ENCODE measurements at places on chromosomes 4 and X.

DNA sequence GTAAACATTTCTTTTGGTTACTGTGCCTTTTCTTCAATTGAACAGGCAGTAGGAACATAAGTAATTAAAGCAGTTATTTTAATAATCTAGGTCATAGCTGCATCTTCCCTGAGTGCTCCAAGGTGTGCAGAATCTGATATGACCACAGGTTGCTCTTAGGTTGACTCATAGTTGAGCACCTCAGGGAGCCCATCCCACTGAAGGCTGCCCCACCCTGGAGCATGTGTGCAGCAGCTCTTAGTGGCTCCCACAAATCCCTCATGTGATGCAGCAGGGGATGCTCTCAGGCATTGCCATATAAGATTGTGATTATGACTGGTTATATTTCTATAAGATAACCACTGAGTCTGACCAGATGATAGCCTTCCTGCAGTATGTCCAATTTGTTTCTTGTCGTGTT lies 72.3 kb downstream of the ZNF518B start:
- no peak for DNase-seq

GRCh38 chr4:25002681-25003080 lies 28.1 kb downstream of the LGI2 start:
- DNase-seq, result peak; percentile 43

GRCh38 chr4:54449999-54450398 lies 207.8 kb upstream of the KIT start:
- no peak for DNase-seq

DNA sequence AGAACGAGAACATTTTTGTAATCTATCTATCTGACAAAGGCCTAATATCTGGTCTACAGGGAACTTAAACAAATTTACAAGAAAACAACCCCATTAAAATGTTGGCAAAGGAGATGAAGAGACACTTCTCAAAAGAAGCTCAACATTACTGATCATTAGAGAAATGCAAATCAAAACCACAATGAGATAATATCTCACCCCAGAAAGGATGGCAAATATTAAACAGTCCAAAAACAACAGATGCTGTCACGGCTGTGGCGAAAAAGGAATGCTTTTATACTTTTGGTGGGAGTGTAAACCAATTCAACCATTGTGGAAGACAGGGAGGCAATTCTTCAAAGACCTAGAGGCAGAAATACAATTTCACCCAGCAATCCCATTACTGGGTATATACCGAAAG lies 2284.8 kb downstream of the ARAP2 start:
- no peak for DNase-seq

DNA sequence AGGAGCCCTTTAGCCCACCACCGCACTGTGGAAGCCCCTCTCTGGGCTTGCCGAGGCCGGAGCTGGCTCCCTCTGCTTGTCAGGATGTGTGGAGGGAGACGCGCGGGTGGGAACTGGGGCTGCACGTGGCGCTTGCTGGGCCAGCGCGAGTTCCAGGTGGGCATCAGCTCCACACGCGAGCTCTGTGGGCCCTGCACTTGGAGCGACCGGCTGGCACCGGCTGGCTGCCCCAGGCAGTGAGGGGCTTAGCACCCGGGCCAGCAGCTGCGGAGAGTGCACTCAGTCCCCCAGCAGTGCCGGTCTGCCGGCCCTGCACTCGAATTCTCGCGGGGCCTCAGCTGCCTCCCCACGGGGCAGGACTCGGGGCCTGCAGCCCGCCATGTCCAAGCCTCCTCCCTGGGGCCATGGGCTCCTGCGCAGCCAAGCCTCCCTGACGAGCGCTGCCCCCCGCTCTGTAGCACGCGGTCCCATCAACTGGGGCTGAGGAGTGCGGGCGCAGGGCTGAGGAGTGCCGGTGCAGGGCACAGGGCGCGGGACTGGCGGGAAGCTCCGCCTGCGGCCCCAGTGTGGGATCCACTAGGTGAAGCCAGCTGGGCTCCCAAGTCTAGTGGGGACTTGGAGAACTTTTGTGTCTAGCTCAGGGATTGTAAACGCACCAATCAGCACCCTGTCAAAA lies 93.6 kb downstream of the DTHD1 start:
- no peak for DNase-seq

DNA sequence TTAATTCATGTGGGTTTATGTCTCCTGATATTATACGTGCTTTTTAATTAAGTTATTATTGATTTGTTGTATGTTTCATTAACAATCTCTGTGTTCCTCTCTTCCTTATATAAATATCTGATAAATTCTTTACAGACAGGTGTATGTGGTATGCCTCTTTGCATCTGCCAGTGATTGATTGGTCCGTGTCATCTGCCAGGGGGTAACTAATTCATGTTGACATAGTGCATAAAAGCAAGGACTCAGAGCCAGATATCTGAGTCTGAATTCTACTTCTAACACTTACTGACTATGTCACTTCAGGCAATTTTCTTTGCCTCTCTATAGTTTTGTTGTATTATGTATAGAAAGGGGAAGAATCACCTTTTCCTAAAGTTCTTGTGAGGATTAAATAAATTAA lies 5.2 kb upstream of the AMBN start:
- DNase-seq, result no peak

- no peak for DNase-seq
Observed at GRCh38 chrX:44705817-44706551, 137.8 kb upstream of the DUSP21 start.

GRCh38 chr4:70714079-70714887 lies 7.5 kb upstream of the RUFY3 start:
- peak; percentile 39 for DNase-seq

DNA sequence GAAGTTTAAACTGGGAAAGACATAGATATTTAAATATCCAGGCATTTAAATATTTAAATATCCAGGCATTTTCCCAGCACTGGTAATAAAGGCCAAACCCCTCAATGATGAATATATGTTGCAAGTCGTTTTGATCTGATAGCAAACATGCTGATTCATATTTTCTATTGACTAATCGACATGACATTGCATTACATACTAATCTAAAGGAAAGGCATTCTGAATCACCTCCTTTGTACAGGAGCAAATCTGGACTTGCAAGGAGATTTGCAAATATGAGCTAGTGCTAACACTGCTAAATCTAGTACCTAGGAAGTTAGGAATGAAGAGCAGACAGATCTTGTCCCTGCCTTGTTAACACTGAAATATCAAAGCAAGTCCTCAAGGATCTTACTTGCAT lies 207.3 kb downstream of the SLC7A11 start:
- DNase-seq, result peak; percentile 87

DNA sequence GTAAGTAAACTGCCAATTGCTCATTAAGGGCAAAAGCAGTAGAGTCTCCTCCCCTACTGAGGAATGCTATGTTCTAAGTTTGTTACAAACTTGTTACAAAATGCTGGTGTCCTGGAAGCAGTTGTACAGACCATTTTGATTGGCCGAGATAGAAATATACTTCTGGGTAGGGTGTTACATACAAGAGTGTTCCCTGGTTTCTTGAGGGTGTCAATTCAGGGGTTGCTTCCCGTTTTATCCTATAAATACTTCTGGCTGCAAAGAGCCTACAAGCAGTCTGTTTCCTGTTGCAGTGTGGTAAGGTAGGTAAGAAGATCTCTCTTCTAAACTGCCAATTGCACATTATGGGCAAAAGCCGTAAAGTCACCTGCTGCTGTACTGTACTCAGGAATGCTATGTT lies 5.7 kb downstream of the TRPC5OS start:
- DNase-seq, result no peak

- no peak for DNase-seq
Observed at GRCh38 chrX:68421636-68422035, 11.7 kb downstream of the OPHN1 start.

DNA sequence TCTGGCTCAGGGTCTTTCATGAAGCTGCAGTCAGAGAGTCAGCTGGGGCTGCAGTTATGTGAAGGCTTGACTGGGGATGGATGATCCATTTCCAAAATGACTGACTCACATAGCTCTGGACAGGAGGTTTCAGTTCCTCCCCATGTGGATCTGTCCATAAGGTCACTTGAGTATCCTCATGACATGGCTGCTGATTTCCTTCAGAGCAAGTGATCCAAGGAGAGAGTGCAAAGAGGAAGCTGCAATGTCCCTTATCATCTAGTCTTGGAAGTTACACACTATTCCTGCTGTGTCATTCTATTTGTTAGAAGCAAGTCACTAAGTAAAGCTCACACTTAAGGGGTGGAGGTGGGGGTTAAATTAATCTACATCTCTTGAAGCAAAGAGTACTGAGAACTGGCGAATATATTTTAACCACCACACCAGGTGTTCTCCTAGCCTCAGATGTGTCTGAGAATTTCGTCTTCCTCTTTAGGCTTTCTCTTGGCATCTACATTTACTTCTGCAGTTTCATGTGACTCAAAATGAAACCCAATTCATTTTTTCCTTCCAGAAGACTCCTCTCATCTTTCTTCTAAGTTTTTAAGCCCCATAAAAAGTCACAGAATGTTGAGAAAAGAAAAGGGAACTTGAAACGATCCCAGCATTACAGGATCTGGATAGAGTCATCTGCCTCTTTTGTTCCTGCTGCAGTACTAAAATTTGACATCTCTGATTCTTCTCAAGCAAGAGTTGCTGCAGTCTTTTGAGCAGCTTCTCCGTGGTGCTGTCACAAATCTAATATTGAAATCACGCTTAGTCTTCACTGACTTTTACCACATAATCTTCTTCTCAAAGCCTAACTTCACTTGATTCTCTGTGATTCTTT lies 3.8 kb upstream of the GRPR start:
- no peak for DNase-seq

DNA sequence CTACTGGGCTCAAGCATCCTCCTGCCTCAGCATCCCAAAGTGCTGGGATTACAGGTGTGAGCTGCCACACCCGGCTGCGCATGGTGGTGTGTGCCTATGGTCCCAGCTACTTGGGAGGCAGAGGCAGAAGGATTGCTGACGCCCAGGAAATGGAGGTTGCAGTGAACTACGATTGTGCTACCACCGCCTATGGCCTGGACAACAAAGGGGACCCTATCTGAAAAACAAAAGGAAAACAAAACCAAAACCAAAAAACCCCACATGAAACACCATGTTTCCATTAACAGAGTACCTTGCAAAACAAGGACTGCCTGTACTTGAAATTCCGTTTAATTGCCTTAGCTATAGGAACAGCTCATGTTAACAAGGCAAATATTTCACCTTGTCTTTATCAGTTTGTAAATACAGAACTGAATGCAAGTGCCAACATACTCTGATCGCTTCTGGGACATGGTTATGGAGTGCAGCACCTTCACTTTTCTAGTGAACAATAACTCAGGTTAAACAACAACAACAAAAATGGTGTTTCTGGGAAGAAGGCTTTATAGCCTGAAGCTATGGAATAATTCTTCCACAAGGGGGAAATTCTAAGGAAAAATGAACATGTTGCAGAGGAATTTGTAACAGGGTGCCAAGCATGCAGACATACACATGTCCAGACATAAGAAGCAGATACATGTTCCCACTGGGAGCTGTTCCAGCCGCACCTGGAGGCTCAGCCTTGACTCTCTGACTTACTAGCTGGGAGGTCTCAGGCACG lies 73.2 kb upstream of the STS start:
- DNase-seq, result peak; percentile 12

DNA sequence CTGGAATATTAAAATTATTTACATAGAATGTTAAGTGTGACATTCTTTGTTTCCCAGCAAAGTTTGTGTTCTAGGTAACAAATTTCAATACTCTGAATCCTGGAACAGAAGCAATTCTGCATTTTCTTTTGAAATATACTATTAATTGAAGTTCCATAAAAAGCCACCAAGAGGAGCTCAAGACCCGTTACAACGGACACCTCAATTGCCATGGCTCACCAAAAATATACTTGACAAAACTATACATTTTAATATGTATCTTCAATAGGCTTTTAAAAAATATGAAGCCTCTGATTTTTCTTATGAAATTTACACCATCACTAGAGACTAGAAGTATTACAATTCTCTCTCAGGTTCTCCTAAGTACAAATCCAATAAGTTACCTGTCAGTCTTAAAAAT lies 111.4 kb downstream of the NYX start:
- peak; percentile 51 for DNase-seq

DNA sequence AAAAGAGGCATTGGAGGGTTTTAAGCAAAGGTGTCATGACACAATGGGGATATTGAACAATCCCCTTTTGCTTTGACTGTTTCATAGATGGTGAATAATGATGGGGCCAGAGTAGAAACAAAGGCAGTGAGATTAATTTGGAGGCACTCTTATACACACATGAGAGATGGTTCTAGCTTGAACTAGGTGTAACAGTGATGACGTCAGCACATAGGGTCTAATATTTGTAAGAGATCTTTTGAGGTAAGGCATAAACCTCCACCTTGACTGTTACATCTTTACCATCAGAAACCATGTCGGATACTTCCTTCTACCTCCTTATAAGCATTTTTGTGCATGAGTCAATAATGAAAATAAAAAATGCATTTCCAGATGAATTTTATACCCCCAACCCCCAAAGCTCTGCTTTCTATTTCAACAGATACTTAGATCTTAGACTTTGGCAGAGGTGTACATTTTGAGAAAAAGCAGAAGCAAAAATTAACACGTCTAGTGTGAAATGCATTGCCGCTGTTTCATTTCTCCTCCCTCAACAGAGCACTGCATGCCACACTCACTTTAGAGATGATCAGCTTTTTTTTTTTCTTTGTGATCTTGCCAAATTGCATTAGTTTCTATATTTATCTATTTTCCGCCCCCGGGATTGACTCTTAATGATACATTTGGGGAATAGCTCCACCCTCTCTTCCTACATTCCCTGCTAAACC lies 87.2 kb downstream of the HS3ST1 start:
- DNase-seq, result no peak

DNA sequence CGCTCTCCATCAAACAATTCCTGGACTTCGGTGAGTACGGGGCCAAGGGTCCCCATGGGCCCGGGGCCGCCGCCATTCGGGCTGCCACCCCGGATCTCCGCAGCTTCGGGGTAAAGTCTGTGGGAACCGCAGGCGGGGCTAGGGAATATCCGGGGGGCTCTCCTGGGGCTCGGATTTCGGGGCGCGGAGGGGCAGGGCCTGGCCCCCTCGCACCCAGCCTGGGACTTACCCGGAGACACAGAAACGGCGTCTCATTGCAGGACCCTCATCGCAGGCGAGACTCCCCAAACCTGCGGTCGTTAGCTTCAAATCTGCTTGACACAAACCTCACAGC lies 413 bp downstream of the PDK3 start:
- no peak for DNase-seq

GRCh38 chrX:37846934-37847732 lies at the start of gene DYNLT3:
TSS of gene DYNLT3 (minus strand) at chrX:37847571. CDS start at chrX:37847510, 61 bp downstream.
- DNase-seq, result peak; percentile 53

- peak; percentile 1 for DNase-seq
Observed at GRCh38 chrX:133921764-133922389, 63.5 kb downstream of the GPC3 start.

- no peak for DNase-seq
Observed at GRCh38 chr4:102444752-102445151, 56.4 kb upstream of the NFKB1 start.

All from fibroblast of the aortic adventitia (primary cell).